ENCODE measurements at places on chromosomes 1 and 21. TPM values are rescaled to one million over a fixed set of nuclear protein-coding genes. Genes with fewer than 3 reads are reported as not detected.

Gene ASPM
- 12.3 TPM for total RNA-seq

Gene EVA1C
- total RNA-seq, result 17.9 TPM

Gene PDE9A
- 3.5 TPM for total RNA-seq

Gene TMIGD3
- total RNA-seq, result not detected

DNA sequence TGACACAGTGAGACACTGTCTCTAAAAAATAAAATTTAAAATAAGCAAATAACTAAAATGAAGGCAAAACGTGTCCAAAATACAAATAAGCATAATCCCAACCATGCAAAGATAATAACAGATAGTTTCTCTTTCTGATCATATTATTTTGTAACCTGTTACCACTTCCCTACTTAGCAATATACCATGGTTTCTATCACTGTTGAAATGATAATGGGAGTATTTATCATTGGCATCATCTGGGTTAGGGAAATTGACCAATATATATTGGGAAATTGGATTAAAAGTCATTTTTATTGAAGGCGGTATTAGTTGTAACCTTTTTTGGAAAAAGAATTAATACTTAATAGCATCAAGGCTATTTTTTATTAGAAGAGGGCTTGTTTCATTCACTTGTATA lies 47.0 kb downstream of the USP25 start:
- DNase-seq, result no peak

DNA sequence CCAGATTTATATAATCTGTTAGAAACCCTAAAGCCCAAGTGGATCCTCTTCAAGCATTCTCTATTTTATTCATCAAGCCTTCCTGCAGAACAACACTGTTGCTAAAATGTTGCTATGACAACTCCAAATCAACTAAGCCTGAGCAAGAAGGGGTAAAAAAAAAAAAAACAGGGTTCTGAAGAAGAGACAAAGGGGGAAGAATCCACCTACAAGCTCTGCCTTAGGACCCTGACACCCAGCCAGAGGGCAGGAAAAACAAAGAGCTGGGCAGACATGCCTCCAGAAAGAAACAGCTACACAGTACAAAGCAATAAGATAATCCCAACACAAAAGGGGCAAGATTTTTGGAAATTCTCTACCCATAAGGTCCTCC lies 1.3 kb downstream of the USF1 start:
- peak; percentile 39 for DNase-seq

DNA sequence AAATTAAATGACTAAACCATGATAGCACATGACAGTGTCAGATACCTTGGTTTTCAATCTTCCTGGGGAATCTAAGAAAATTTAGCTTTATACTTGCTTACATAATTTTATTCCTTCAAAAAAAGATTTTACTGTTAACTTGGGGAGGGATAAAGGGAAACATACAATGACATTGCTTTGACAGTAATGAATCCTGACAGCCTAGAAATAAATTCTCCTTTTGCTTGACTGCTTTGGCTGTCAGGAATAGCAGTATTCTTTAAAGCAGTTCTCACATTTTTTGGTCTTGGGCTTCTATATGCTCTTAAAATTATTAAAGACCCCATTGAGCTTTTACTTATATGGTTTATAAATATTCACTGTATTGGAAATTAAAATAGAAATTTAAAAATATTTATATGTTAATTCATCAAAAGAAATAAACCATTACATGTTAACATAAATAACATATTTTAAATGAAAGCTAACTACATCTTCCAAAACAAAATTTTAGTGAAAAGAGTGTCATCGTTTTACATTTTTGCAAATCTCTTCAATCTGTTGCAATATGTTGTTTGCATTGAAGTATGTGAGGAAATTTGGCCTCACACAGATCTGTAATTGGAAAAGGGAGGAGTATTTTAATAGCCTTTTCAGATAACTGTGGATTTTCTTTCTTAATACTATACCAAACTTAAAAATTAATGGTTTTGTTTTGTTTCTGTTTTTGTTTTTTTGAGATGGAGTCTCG lies 16.1 kb downstream of the EPHX4 start:
- no peak for DNase-seq

- DNase-seq, result no peak
Measured at GRCh38 chr21:26164311-26164710, 6.3 kb downstream of the APP start.

GRCh38 chr1:185054365-185055060 lies 9.2 kb downstream of the RNF2 start:
- no peak for DNase-seq

DNA sequence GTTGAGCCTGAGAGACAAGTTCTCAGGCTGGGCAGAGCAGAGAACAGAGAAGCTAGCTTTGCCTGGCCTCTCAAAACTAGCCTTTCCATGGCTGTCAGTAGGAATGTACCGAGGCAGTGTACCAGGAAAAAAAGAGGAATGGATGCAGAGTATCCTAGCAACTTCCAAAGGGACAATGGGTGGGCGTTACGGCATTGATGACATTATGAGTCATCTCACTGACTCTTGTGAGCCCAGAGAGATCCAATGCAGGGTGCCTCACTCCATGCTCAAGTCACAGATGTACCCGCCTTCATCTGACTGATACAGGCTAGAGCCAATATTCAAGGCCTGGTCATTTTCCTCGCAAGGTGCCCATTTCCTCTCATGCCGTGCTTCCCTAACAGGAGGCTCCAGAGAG lies 51.4 kb upstream of the C8B start:
- no peak for DNase-seq

- DNase-seq, result no peak
Measured at GRCh38 chr1:155485945-155486344, 76.7 kb downstream of the ASH1L start.

- DNase-seq, result peak; percentile 51
Measured at GRCh38 chr1:209643285-209644020, 8.8 kb downstream of the LAMB3 start.

DNA sequence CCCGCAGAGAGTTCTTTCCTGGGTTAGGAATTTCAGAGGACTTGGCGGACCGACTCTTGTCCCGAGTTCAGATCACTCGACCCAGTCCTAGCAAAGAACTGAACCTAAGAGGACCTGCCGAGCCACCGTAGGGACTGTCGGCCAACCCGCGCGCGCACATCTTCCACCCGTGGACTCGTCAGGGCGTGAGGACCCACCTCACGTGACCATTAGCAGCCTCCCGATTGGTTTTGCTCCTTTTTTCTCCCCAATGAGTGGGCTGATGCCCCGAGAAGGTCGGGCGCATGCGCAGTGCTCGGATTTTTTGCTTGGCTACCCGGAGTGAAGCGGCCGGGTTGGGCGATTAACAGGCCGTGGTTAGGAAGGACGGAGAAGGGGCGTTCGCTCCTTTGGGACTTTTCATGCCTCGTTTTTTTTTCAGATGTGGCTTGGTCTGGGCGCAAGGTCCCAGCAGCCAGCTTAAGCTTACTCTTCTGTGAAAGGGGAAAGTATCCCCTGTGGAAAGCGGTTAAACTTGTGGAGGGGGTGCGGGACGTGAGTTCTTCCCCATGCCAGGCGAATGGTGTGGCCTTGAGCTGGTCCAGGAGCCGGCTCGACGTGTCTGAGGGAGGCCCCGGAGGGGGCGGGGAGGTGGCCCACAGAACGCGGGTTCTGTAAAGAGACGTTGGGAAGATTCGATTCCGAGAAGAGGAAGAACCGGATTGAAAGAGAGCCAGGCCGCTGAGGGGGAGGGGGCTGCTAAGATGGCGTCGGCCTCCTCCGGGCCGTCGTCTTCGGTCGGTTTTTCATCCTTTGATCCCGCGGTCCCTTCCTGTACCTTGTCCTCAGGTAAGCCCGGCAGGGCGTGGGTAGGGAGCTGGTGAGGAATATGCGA lies at the start of gene PIP5K1A:
Gene PIP5K1A (plus strand): TSS at position 299 of the 874 bp plus-strand sequence. CDS start 445 bp downstream, at position 744.
- peak; percentile 99 for DNase-seq

DNA sequence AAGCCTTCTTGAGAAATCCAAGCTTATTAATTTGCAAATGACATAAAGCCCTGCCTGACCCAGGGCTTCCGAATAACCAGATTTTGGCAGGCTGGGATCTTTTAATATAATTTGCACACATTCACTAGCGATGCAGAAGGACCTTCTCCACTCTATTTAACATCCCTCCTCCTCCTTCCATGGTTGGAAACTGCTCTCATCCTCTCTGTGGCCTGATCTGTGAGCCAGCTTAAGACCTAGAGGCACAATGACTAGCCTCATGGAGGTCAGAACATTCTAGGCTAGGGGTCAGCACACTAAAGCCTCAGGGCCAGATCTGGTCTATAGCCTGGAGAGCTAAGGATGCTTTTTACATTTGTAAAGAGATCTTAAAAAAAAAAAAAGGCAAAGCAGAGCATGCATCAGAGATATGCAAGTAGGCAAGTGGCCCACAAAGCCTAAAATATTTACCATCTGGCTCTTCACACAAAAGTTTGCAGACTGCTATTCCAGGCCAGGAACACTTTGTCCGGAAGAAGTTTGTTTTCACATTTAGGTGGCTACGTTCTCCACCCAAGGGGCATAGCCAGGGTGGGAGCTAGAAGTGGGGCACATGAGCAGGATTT lies 138.2 kb upstream of the HMGB4 start:
- no peak for DNase-seq

All from dermis blood vessel endothelial cell (primary cell).